ENCODE measurements at places on chromosomes 6 and 20. TPM values are rescaled to one million over a fixed set of nuclear protein-coding genes. Genes with fewer than 3 reads are reported as not detected.
A peak's percentile ranks its signal among the peaks of the same experiment; 100 is the strongest.

GRCh38 chr6:90286884-90287488 is 9.7 kb downstream of the BACH2 start:
- DNase-seq, result peak; percentile 54

DNA sequence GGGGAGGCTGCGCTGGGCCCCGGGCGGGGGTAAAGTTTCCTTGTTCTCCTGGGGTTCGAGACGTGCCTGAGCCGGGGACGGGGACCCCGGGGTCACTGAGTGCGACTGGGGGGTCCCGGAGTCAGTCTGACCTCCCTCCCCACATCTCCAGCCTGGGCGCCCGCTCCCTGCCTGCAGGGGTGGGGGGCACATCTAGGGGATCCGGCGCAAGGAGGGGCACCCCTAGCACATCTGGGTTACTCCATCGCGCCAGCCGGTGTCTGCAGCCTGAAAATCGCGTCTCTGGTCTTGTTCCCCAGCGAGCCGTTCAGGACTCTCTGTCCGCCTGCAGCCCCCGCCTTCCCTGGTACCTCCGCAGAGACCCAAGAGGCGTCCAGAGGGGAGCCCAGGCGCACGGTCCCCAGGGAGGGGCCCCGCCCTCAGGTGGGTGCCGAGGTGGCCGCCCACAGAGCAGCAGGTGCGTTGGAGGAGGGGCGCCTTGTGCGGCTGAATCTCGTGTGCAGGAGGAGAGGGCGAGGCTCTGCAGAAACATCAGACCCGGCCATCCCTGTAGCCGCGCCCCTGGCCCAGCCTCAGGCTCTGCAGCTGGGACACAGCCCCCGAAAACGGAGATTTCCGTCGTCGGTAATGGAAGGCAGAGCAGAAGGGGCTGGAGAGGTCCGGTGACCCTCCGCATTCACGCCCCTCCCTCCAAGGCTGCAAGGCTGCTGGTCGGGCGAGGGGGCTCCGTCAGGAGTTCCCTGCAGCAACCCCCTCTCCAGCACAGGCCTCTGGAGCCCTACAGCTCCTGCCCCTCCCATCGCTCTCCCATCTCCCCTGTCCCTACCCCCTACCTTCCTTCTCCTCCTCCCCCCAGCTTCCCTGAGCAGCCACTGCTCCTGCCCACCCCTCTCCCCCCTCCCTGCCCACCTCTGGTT is 628 bp upstream of the CHRNA4 start:
- DNase-seq, result no peak

DNA sequence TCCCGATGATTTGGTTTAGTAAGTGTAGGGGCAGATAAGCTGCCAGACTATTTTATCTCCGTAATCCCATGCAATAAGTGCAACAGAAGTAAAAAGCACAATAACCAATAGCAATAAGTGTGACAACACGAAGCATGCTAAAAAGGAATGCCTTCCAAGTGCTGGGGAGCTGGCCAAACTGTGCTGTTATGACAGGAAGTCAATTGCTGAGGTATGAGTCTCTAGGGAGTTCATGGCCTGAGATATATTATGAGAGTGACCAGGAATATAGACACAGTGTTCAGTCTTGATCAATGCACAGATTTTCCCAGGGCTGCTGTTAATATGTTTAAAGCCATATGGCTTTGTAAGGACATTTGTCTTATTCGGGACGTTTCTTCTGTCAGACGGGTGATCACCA is 10.5 kb upstream of the ANGPT4 start:
- DNase-seq, result no peak

Gene FAM83C
- not detected for total RNA-seq

Measured in naive thymus-derived CD8-positive, alpha-beta T cell (primary cell).